ENCODE measurements at places on chromosomes 6 and 20. TPM values are rescaled to one million over a fixed set of nuclear protein-coding genes. Genes with fewer than 3 reads are reported as not detected.

- DNase-seq: no peak
Observed at GRCh38 chr6:43909474-43910148, 139.6 kb downstream of the VEGFA start.

DNA sequence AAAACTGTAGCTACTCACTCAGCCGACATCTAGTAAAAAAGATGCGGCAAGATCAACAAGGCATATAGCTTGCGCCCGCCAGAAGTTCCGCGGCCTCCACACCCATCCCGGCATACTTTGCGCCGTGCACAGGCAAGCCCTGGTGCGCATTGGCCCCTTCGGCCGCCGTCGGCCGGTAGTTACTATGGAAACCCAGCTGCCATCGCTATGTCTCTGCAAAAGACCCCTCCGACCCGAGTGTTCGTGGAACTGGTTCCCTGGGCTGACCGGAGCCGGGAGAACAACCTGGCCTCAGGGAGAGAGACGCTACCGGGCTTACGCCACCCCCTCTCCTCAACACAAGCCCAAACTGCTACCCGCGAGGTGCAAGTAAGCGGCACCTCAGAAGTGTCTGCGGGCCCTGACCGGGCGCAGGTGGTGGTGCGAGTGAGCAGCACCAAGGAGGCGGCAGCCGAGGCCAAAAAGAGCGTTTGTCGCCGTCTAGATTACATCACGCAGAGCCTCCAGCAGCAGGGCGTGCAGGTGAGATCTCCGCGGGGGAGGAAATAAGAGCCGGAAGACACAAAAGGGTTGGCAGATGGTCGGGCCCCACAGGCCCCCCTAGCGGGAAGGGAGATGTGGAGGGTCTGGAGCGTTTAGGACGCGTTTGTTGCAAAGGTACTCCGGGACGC, at the start of gene IRAK1BP1:
IRAK1BP1 (plus strand) TSS at position 182 of the 671 bp plus-strand sequence; CDS start at position 208, 26 bp downstream.
- peak; percentile 83 for DNase-seq

DNA sequence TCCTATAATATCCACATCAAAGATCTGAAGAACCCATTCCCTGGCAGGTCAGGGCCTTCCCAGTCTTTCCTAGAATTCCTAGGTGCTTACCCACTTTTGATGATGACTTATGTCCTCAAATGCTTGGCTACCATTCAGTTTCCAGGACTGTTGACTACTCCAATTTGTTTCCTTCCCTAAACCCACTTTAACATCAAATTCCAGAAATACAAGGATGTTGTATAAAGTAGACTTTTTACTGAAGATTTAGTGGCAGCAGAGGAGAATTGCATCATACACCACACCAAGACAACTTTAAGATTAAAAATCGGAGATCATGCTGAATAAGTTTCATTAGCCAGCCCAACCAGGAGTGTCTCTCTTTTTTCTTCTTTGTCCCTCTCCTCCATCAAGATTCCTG, 203.3 kb upstream of the LAMP5 start:
- no peak for DNase-seq

DNA sequence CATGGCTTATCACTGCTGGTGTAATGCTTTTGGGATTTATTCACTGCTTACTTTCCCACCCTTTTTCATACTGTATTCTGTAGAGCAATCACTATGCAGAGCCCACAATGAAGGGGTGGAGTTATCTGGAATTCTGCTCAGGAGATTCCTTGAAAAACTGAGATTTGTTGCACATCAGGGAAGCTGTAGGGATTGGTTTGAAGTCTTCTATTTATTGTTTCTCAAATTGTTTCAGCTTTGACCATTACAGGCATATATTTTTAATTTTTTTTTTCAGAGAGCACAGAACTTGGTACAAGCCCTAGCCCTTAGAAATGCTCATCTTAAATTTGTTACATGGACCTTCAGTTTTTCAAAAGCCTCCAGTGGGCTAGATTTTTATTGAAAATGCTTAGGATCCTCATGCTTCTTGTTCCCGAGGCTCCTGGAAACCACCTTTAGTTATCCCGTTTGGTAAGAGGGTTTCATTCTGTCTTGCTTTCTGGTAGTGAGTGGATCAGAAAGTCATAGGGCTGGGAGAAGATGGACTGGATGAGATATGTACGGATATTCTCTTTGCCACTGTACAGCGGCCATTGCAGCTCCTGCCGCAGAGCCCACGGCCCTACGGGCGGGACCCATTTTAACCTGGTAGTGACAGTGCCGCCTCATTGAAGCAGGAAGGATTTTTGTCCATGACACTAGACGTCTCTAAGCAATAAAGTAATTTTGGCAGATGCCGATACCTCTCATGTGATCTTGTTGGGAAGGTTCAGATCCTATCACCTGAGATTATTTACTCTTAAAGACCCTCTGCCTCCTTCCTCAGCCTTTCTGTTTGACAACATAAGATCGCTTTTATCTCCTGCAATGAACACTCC, 45.3 kb upstream of the ZNF184 start:
- peak; percentile 48 for DNase-seq

DNA sequence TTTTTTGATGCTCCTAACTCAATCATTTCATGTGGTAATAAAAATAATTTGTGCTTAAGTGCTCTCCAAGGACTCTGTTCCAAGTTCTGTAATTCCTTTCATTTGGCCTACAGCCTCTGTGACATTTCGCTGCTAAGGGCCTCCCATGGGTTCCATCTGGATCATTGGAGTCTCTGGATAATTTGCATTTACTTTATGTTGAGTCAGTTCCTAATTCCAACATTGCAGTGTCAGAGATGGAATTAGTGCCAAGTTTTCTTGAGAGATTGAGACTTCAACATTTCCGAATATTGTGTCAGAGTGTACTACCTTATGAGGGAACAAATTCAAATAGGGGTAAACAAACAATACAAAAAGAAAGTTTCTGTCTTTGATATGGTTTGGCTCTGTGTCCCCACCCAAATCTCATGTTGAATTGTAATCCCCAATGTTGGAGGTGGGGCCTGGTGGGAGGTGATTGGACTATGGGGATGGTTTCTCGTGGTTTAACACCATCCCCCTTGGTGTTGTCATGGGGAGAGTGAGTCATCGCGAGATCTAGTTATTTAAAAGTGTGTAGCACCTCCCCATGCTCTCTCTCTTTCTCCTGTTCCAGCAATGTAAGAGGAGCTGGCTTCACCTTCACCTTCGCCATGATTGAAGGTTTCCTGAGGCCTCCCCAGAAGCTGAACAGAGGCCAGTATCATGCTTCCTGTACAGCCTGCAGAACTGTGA, 244.1 kb upstream of the TBX18 start:
- DNase-seq: no peak

GRCh38 chr6:157019115-157019641, 242.0 kb downstream of the ARID1B start:
- DNase-seq: no peak

DNA sequence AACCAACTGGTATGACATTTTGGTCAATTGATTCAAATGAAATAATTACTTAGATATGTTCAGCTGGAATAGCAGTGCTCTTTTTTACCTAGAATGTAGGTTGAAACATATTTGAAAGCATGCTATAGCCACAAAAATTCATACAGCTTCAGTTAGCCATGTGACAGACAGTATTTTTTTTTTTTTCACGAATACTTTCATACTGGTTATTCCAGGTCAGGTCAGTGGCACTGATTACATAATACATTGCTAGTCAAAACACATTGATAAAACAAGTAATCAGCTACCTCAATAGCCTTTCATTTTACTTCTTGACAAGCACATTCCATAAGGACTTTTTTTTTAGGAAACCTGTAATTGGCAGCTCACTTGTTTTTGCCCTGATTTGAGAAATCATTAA, 222.6 kb downstream of the EYA4 start:
- DNase-seq: no peak

DNA sequence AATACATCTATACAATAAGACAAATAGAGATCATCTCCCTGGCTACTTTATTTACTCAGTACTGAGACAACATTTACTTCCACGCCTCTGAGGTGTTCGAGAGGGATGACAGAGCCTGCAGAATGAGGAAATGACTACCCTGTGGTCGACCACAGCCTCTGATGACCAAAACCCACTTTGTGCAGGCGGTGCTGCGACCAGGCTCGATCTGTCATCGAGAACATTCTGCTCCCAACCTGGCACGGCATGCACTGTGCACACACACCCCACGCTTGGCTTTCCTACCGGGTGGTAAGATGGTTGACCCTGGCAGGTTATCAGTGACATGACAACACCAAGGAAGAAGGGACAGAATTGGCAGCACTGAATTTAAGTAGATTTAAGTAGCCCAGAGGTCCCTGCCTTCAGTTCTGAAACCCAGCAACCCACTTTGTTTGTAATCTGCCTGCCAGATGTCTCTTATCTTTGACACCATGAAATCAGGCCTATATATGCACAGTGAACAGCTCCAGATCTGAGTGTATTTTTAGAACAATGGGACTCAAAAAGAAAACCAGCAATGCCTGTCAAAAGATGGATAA, 42.6 kb downstream of the TTI1 start:
- DNase-seq: peak; percentile 76

GRCh38 chr6:33840048-33840926, 36.5 kb upstream of the MLN start:
- peak; percentile 50 for DNase-seq

The LCA5 gene
- 18.3 TPM for total RNA-seq

The MAPK13 gene
- total RNA-seq: 59.3 TPM

The ZNF391 gene
- total RNA-seq: 3.7 TPM

Data from Calu3 (cell line).